ENCODE measurements at places on chromosomes 5 and 9. TPM values are rescaled to one million over a fixed set of nuclear protein-coding genes. Genes with fewer than 3 reads are reported as not detected.
A peak's percentile ranks its signal among the peaks of the same experiment; 100 is the strongest.

DNA sequence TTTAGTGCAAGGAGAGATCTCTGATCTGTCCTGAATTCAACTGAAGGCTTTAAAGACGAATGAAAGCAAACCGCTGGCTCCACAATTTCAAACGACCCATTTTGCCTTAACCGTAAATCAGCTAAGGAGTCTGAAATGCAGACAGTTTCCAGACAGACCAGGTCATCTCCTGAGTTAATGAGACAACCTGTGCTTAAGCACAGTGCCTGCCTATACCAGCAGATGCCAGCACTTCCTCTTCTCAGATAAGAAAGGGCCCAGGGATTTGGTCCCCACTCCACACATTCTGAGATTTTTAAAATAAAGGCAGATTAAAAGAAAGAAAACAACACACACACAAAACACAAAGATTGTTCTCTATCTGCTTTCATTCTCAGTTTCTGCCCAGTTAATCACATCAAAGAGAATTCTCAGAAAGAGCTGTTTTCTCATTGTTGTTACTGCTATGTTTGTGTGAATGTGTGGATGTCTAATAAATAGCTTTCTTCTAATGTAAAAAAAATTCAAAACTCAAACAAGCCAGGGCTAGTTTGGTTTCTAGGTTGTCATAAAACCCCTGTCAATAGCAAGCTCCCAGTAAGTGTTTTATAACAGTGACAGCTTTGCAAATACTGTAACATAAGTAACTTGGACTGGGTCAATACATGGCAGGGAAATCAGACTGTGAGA, 157.7 kb upstream of the SLC24A2 start:
- no peaks in the 10 kb centered on the region for H3K4me1 ChIP-seq
- no peak overlapping the region for H3K27ac ChIP-seq

DNA sequence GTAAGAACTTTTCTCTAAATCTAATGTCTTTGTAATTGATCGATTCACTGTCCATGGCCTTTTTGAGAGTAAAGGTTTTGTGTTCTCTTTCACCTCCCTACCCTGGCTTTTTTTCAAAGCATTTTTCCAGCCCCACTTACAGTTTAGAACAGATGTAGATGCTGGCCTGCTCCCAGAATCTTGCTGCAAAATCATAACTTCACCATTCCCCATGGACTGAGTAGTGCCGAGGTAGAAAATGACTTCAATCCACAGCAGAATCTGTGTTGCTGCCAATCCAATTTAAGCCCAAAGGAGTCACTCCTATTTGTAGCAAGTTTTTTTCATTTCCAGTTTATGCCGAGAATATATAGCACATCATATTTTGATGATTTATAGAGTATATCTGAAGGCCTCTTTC, 46.5 kb upstream of the CEMIP2 start:
- DNase-seq: no peak
- H3K4me3 ChIP-seq: peak overlapping the region; percentile 24
- H3K27me3 ChIP-seq: no peaks in the 10 kb centered on the region
- peaks cover 30% of the 10 kb centered on the region for H3K4me1 ChIP-seq

- peak overlapping the region; percentile 88 for H3K27ac ChIP-seq
- H3K27me3 ChIP-seq: no peaks in the 10 kb centered on the region
- DNase-seq: no peak
- H3K36me3 ChIP-seq: peaks cover 38% of the 10 kb centered on the region
- peak overlapping the region; percentile 43 for H3K4me3 ChIP-seq
These were observed 15.8 kb downstream of the MGAT1 start for GRCh38 chr5:180786531-180787398.

DNA sequence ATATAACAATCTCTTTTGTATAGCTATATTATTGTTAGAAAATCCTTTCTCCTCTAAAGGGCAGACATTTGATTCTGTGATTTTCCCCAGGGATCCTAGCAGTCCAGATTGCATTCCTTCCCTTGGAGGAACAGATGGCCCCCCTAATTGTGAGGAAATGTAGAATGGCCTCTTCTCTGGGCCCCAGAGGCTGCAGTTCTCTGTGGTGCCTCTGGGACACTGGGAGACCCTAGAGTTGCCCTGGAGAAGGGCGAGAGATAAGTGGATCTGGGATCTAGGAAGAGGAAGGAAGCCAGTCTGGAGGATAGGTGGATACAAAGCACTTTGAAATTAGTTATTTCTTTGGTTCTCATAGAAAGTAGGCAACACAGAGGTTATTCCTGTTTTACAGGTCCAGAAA, 1.9 kb upstream of the HINT2 start:
- H3K36me3 ChIP-seq: no peaks in the 10 kb centered on the region
- peaks cover 18% of the 10 kb centered on the region for H3K4me1 ChIP-seq
- H3K27ac ChIP-seq: no peak overlapping the region

DNA sequence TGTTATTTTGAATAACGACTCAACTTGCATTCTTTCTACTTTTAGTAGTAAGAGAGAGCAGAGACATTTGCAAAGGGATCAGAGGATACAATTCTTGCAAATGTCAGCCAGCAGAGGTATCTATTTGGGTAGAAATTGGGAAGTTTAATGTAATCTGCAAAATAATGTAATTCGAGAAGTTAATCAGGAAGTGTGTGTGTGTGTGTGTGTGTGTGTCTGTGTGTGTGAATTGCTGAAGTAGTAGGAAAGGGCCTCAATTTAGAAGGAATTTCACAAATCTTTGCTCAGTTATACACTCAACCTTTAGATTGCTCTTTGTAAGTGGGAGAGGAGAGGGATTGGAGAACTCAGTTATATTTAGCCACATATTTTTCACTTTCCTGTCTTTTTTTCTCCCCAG, 11.0 kb upstream of the IFNA1 start:
- H3K4me1 ChIP-seq: no peaks in the 10 kb centered on the region
- H3K27ac ChIP-seq: no peak overlapping the region
- DNase-seq: no peak
- H3K27me3 ChIP-seq: no peaks in the 10 kb centered on the region

DNA sequence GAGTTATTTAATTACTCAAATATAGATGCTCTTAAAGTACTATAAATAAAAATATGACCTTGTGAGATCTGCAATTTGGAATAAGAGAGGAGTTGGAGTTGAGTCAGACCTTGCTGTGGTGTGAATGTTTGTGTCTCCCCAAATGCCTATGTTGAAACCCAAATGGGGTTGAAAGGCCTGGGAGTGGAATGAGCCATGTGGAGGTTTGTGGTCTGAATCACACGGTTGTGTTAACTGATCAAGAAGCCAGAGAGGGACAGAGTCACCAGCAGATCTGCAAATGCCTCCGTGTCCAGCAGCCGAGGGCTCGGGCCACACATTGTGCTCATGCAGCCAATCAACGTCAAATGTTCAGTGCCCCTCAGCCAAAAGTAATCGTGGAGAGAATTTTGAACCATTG, 404.4 kb downstream of the ICE1 start:
- no peaks in the 10 kb centered on the region for H3K4me1 ChIP-seq
- no peak for DNase-seq
- H3K27ac ChIP-seq: no peak overlapping the region
- H3K36me3 ChIP-seq: no peaks in the 10 kb centered on the region
- H3K27me3 ChIP-seq: no peaks in the 10 kb centered on the region

DNA sequence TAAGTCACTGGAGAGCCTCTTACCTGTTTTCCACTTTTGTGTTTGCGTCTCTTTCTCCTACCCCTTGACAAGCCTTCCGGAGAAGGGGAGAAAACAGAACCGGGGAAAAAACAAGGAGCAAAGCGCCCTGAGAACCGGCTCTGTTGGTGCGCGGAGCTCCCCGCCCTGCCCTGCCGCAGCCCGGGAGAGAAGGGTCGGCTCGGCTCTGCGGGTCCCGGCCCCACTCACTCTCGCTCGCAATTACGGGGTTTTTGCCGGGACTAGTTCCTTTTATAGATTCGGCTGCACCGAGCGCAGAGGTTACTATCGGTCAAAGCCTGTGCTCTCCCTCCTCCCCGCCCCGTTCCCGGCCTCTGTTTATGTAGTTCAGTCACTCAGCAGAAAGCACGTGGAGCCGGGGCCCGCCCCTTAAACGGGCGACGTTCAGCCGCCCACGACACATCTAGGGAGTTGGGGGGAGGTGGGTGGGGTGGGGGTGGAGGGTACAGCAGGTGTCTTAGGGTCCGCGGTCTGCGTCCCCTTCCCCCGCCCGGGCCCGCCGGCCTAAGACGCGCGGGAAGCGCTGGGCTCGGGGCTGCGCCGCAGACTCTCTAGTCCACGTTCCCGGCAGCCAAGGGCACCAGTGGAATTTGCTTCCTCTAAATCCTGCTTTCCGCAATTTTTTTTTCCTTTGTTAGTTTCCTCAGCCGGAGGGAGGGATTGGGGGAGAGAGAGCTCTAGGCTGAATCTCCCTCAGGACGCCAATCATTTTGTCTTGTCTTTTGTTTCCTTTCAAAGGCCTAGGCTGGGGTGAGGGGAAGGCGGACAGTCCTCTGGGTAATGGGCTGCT, at the start of gene ABCA1:
ABCA1 (minus strand) TSS at position 244 of the 829 bp plus-strand sequence. CDS start 24,476 bp downstream, outside the sequence.
- peak within 1 kb of the TSS; percentile 90 for H3K4me3 ChIP-seq
- peaks cover 5% of the 10 kb centered on the region for H3K4me1 ChIP-seq
- peak within 1 kb of the TSS; percentile 81 for H3K27ac ChIP-seq
- peak; percentile 95 for DNase-seq

DNA sequence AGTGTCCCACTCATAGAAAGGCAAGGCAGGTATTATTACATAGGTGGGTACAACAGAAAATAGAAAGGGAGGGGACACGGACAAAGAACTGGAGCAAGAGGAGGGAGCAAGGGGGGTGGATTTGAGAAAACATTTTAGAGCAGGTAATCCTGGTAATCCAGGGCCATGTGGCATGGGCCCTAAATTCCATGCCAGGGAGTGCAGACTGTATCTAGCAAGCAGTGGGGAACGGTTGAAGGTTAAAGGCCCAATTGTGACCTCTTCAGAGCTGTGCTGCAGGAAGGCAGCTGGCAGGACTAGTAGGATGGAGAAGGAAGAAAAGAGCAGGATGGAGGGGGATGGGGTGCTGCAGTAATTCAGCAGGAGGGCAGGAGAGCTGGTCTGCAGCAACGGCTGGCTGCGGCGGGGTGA, 75.2 kb downstream of the PDE6A start:
- no peaks in the 10 kb centered on the region for H3K36me3 ChIP-seq
- no peaks in the 10 kb centered on the region for H3K27me3 ChIP-seq
- no peak overlapping the region for H3K4me3 ChIP-seq
- DNase-seq: no peak
- H3K4me1 ChIP-seq: peaks cover 12% of the 10 kb centered on the region
- no peak overlapping the region for H3K27ac ChIP-seq

DNA sequence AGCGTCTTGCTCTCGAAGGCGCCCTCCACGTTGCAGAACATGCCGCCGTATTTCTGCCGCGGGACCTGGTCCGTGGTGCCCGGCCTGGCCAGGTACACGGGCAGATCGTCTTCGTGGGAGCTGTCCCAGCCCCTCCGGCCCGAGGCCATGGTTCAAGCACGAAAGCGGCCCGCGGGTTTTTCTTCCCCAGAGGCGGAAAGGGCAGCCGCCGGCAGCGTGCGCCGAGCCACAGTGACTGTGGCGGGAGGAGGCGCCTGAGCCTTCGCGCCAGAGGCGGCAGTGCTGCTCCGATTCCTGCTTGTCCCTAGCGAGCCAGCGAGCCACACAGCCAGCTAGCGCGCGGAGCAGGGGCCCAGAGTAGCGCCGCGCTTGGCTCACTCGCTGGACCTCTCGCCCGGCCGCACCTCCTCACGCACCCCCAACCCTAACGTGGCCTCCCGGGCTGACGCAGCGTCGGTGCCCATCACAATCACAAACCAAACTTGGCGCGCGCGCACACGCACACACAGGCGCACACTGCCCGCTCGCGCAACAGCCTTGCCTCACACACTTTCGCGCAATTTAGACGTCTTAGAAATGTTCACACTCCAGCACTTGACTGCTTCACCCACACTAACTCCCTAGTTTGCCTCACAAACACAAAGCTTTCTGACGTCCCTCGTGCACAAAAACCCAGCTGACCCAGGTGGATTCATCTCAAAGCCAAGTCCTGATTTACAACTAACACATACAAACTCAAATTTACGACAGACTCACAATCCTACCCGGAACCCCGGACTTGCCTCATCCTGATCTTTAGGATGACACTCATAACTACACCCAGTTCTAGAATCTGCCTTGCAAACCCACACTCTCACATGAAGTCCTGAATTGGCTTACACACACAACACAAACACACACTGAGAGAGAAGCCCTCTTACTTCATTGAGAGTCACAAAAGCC, at the start of gene DPYSL3:
DPYSL3 (minus strand) TSS at position 359 of the 942 bp plus-strand sequence; CDS start at position 149, 210 bp downstream.
- DNase-seq: peak; percentile 88
- H3K27ac ChIP-seq: peak within 1 kb of the TSS; percentile 81
- no peaks in the 10 kb centered on the region for H3K4me1 ChIP-seq
- H3K36me3 ChIP-seq: no peaks in the 10 kb centered on the region
- no peaks in the 10 kb centered on the region for H3K27me3 ChIP-seq
- peak within 1 kb of the TSS; percentile 65 for H3K4me3 ChIP-seq

DNA sequence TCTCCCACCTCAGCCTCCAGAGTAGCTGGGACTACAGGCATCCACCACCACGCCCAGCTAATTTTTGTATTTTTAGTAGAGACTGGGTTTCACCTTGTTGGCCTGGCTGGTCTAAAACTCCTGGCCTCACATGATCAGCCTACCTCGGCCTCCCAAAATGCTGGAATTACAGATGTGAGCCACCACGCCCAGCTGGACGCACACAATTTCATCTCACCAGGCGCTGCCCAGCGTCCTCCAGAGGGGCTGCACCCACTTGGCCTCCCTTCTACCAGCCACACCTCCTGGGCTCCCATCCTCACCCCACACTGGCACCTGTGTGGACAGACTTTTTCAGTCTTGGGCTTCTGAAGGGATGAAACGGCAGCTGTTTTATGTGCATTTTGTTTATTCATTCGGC, 3.8 kb upstream of the EXOC3 start:
- no peaks in the 10 kb centered on the region for H3K36me3 ChIP-seq
- H3K4me1 ChIP-seq: peaks cover 12% of the 10 kb centered on the region
- no peak overlapping the region for H3K27ac ChIP-seq
- peak; percentile 47 for DNase-seq
- H3K4me3 ChIP-seq: no peak overlapping the region

DNA sequence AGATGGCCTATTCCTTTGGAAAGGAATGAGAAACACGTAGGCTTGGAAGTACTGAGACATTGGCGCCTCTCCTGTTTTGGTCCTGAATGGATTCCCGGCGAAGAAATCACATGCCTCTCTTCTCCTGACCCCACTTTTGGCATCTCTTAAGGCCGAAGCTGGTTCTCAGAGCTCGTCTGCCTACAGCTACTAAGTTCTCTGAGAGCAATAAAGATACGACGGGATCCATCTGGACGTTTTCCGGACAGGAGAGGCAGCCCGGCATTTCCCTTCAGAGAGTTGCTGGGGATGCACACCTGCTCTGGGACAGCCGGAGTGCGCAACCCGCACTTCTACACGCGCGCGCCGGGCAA, 336.8 kb upstream of the PUM3 start:
- DNase-seq: no peak
- no peak overlapping the region for H3K4me3 ChIP-seq
- no peaks in the 10 kb centered on the region for H3K36me3 ChIP-seq
- H3K4me1 ChIP-seq: no peaks in the 10 kb centered on the region
- no peak overlapping the region for H3K27ac ChIP-seq

GRCh38 chr5:42645138-42645537, 111.5 kb upstream of the CCDC152 start:
- H3K4me1 ChIP-seq: no peaks in the 10 kb centered on the region
- H3K27ac ChIP-seq: no peak overlapping the region
- no peaks in the 10 kb centered on the region for H3K36me3 ChIP-seq

MROH2B gene
- total RNA-seq: not detected

ACSL6 gene
- 7.6 TPM for total RNA-seq

ENHO gene
- total RNA-seq: not detected

STARD4 gene
- total RNA-seq: 1.5 TPM

SHISAL2B gene
- total RNA-seq: not detected

FLT4 gene
- 53.5 TPM for total RNA-seq

SMIM33 gene
- not detected for total RNA-seq

TENT4A gene
- total RNA-seq: 12.5 TPM
